GM12878 (cell line): ENCODE measurements at places on chromosomes 1 and 21. TPM values are rescaled to one million over a fixed set of nuclear protein-coding genes. Genes with fewer than 3 reads are reported as not detected.

- H3K36me3 ChIP-seq = no peaks in the 10 kb centered on the region
- H3K4me1 ChIP-seq = no peaks in the 10 kb centered on the region
- no peak overlapping the region for H3K4me3 ChIP-seq
- no peak overlapping the region for H3K27ac ChIP-seq
- peaks cover 9% of the 10 kb centered on the region; the same call in 1 of the 2 replicates for H3K27me3 ChIP-seq
These were observed 46.2 kb upstream of the ACOT11 start for GRCh38 chr1:54501849-54502248.

Gene ZBTB40
- total RNA-seq = 14.0 and 14.4 TPM in 2 replicates

- H3K4me3 ChIP-seq = peak overlapping the region; percentile 49; the same call in 1 of the 2 replicates
- H3K36me3 ChIP-seq = no peaks in the 10 kb centered on the region
- DNase-seq = no peak
- H3K27me3 ChIP-seq = no peaks in the 10 kb centered on the region
- H3K27ac ChIP-seq = peak overlapping the region; percentile 100
- peaks cover 97% of the 10 kb centered on the region for H3K4me1 ChIP-seq
These were observed 99.0 kb upstream of the RUNX3 start for GRCh38 chr1:25028907-25029599.

DNA sequence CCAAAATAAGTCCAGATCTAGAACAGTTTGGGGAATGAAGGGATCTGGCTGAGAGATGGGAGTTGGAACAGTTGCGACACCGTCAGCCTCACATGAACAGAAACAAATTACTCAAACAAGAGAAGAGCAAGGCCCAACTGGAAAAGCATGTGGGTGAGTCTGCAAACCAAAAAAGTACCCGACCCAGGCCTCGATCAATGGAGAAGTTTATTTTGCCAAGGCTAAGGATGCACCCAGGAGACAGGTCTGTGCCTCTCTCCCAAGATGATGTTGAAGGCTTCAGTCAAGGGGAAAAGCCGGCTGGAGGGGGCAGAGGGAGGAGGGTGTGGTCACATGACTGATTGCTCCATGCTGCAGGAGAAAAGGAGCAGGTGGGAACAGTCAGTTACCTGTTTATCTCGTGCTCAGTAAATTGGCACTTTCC, 42.3 kb downstream of the KRTAP10-1 start:
- H3K36me3 ChIP-seq = no peaks in the 10 kb centered on the region
- H3K4me3 ChIP-seq = no peak overlapping the region
- no peak overlapping the region for H3K27ac ChIP-seq
- H3K4me1 ChIP-seq = no peaks in the 10 kb centered on the region

Gene TMOD4
- total RNA-seq = 1.2 TPM in 1 of 2 replicates, not detected in the other

Gene NFASC
- total RNA-seq = 0.16 and 0.23 TPM in 2 replicates

Gene SAMSN1
- 40.0 and 45.5 TPM in 2 replicates for total RNA-seq
